ENCODE measurements at places on chromosomes 1 and 21.

DNA sequence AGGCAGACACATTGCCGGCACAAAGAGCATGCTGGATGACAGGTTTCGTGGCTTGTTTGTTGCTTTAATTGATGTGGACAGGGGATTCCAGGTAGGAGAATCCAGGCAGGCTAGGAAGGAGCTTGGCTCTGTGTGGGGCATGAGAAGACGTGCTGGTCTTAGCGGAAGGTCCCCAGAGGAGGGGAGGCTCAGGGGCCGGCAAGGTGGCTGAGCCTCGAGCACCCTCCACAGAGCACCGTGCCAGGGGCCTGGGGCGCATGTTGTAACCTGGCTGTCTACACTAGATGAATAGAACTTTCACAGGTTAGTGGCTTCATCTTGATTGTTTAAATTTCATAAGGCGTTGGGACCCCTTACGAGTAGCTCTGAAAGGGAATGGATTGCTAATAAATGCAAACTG, 223.1 kb downstream of the CAMTA1 start:
- DNase-seq = no peak

DNA sequence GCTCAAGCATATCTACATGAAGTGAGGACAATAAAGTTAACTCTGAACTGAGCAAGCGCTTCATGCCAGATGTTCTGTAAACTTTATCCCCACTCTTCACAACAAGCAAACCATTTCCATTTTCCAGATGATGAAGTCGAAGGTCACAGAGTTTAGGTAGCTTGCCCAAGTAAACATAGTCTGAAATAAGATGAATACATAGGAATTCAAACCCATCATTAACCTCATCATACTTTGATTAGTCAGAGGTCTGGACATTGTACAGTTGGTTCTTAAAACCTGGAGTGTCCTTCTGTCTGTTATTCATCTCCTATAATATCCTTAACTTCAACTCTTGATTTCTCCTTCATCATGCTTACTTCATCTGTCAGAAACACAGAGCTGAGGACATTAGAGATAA, 180.3 kb upstream of the C8B start:
- DNase-seq = no peak

DNA sequence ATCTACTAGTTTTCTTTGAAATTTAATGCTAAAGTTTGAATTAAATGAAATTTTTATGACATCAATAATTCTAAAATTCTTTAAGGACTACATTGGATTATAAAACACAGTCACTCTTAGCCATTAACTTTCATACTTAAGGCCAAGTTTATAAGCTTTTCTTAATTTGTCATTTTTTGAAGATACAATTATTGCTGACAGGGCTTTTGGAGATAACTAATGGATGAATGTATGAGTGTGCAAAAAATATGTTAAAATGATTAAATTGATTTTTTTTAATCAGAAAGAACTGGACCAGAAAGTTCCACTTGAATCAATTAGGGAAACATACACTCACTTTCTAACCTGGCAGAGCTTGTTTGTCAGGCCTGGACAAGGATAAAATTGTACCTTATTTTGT, 70.3 kb upstream of the CHODL start:
- DNase-seq = no peak

GRCh38 chr1:109800291-109800690, 36.6 kb upstream of the EPS8L3 start:
- no peak for DNase-seq

DNA sequence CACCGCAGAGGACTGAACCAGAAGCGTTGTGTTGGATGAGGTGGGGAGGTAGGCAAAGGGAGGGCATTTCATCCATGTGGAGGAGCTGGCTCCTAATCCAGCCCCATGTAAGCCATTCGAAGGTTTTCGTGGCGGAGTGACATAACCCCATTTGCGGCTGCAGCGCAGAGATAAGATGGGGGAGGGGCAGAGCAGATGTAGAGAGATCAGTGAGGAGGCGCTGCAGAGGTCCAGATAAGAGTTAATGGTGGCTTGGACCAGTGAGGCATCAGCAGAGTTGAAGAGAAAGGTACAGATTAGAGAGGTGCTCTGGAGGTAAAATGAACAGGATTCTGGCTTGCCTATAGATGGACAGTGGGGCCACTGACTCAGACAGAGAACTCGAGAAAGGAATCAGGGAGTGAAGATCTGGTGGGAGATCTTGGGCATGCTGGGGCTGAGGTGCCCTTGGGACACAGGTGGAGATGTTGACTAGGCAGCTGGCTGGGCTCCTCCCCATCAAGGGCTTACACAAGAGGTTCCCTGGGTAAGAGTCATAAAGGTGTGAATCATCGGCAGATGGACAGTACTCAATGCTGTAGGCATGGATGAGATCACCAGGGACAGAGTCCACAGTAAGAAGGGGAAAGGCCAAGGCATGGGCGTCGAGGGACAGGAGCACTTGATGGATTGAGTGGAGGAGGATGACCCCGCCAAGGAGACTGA, 7.8 kb upstream of the PTPRF start:
- no peak for DNase-seq

DNA sequence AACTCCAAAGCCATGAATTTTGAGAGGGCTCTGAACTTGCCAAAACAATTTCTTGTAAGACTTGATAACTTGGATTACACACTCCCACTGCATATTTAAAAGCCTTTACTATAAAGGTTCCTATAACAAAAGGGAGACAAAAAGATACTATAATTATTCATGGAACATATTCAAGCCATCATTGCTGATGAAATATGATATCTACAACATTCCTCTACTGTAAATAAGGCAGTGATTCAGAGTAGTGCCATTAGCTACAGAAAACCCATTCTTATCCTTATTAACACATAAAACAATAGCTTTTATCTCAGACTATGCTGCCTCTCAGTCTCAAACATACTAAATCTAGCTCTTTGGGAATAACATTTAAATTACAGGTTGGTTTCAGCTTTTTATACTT, 675.5 kb upstream of the CXADR start:
- no peak for DNase-seq

GRCh38 chr21:34852448-34852847, 183.7 kb downstream of the CLIC6 start:
- DNase-seq = no peak

- no peak for DNase-seq
Measured at GRCh38 chr1:41371630-41372599, 10.7 kb downstream of the FOXO6 start.

- no peak for DNase-seq
Measured at GRCh38 chr1:72516826-72517225, 234.5 kb upstream of the NEGR1 start.

- no peak for DNase-seq
Measured at GRCh38 chr1:33165209-33165608, 16.6 kb downstream of the TRIM62 start.

- no peak for DNase-seq
Measured at GRCh38 chr1:38858833-38859560, 575 bp downstream of the RRAGC start.

DNA sequence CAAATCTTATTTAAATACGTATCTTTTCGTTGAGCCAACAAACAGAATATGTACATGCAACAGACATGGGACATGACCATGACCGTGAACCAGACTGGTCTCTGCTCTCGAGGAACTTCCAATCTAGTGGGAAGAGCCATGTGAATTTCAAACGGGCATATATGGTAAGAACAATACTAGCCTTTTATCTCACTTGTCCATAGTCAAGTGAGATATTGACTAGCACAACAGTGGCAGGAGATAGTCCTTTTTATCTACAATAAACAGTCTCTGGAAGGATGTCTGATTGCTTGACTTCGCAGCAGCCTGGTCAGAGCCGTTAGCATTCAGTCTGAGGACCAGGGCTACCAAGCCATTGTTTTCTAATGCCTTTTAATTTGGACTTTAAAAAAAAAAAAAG, 12.6 kb upstream of the PLA2G2C start:
- no peak for DNase-seq

Data from T-helper 22 cell (primary cell).